GM12892 (cell line): ENCODE measurements at places on chromosomes 3 and 15.

- no peak for DNase-seq
Observed at GRCh38 chr15:31463521-31464102, 137.0 kb downstream of the KLF13 start.

- no peak for DNase-seq
Observed at GRCh38 chr15:43488790-43489189, 4.2 kb downstream of the TP53BP1 start.

DNA sequence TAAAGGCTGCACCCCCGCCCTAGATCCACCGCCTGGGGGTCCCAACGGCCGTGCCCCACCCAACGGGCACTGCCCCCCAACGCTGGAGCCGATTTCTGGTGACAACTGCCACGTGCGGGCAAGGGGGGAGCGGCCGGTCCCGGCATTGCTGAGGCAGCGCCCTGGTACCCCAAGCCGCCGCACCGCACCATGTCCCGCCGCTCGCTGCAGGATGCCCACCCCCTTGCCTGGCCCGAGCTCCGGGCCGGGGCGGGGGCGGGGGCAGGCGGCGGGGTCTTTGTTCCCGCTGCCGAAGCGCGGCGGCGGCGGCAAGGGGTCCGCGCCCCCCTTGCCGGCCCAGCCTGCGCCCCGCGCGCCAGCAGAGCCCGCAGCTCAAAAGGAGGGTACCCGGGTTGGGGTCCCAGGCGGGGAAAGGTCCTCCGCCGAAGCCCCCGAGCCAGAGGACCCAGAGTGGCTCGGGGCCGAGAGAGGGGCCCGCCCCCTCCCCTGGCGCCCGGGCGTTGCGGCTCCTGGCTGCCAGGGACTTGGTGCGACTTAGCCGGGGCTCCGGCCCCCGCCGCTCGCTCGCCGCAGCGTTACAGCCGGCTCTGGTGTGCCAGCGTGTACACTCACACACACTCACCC is 678 bp downstream of the SEMA7A start:
- DNase-seq: no peak

DNA sequence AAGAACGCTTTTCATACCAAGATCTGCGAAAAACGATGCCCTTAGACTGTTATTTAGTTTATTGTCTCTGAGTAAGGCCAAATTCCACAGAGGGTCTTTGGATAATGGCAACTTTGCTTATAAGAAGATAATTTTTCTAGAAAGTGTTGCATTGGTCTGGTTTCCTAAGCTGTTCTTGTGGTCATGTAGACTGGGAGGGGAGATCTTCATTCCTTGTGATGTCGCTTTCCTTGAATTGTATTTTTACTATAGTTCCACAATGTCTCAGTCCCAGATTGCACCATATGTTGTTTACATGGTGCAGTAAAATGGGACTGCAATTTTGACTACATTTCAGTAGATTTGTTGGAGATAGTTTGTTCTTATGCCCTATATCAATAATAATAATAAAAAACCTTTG is 28.8 kb upstream of the ST3GAL6 start:
- DNase-seq: no peak

- DNase-seq: no peak
Observed at GRCh38 chr3:2920103-2920502, 190.1 kb downstream of the IL5RA start.

DNA sequence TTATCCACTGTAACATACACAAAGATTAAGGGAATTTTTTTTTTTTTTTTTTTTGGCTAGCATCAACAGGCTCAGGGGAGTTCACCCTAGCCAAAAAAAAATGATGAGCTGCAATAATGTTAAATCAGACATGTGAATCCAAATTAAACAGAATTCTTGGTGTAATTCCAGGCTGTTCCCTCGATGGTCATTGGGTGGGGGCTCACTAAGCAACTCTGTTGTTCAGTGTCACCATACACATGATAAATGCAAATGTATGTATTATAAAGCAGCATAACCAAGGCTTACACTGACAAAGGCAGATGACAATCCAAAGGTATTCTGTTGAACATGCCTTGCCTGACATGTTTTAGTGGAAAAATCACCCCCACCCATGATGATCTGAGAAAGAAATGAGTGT is 29.0 kb downstream of the IL1RAP start:
- DNase-seq: no peak

- no peak for DNase-seq
Observed at GRCh38 chr3:192639987-192640386, 87.4 kb downstream of the FGF12 start.

- DNase-seq: no peak
Observed at GRCh38 chr3:155805204-155805801, 775 bp downstream of the C3orf33 start.

- no peak for DNase-seq
Observed at GRCh38 chr15:89740137-89740536, 10.9 kb downstream of the MESP1 start.

DNA sequence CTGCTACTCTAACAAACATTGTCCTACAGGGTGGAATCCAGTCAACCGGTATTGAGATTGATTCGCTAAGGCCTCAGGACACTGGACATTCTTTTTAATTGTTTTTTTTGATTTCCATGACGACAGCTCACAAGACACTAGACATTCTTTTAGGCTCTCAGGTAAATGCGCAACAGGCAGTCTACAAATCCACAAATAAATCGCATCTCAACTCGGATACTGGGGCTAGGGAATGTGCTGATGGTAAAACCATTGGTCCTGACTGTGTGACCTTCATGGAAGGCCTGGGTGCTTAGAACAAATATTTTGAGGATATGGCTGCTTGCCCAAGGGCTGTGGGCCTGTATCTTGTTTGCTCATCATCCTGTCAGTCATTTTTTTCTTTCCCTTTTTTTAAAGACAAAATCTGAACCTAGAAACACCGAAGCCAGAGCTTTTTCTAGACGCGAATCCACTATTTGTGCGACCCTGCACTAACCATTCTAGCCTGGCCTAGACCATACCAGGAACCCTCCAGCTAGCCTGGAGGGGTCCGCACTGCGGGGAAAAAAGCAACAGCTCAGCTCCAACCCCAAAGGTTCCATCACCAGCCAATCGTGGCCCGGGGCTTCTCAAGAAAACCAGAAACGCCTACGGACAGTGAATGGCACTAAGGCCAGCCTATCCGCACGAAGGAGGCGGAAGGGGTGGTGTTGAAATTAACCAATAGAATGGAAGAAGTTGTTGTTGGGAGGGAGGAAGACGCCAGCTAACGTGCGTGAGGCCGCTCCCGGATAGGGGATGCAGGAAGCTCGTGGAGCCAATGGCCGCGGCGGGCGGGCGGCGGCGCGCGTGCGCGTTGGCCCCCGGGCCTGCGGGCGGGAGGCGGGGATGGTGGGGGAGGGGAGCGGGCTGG is 18.1 kb upstream of the CHD2 start:
- DNase-seq: peak; percentile 85

DNA sequence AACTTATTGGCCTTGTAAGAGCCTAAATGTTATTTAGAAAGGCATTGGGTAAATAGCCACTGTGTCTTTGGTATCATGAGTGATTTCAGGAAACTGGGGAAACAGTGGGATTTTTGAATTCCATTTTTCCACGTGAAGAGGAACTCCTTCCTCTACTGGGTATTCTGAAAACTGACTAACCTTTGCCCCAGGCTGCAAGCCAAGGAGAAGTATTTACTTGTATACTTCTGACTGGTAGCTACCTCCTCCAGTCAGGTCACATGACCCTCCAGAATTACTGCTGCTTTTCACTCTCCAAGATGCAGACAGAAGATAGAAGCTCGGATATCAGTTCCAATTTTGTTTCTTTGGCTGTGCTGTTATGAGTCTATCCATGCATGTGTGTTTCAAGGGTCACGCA is 50.9 kb upstream of the MAP3K13 start:
- no peak for DNase-seq

DNA sequence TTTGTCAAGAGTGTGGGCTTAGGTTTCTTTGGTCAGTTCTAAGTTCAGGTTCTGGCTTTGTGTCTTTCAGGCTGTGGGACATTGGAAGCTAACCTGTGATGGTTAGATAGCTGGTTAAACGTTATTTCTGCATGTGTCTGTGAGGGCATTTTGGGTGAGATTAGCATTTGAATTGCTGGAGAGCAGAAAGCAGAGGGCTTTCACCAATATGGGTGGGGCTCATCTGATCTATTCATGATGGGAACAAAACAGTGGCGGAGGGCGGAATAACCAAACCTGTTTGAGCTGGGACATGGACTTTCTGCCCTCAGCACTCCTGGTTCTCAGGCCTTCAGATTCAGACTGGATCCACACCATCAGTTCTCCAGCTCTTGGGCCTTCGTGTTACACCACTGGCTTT is 195.4 kb downstream of the KLF13 start:
- DNase-seq: no peak

- DNase-seq: no peak
Observed at GRCh38 chr15:101445562-101446517, 43.7 kb downstream of the PCSK6 start.

- DNase-seq: no peak
Observed at GRCh38 chr15:69673291-69673881, 220.8 kb downstream of the RPLP1 start.

GRCh38 chr15:37625576-37625975 is 308.9 kb upstream of the TMCO5A start:
- no peak for DNase-seq

- DNase-seq: no peak
Observed at GRCh38 chr3:143897576-143898295, 49.5 kb upstream of the SLC9A9 start.

DNA sequence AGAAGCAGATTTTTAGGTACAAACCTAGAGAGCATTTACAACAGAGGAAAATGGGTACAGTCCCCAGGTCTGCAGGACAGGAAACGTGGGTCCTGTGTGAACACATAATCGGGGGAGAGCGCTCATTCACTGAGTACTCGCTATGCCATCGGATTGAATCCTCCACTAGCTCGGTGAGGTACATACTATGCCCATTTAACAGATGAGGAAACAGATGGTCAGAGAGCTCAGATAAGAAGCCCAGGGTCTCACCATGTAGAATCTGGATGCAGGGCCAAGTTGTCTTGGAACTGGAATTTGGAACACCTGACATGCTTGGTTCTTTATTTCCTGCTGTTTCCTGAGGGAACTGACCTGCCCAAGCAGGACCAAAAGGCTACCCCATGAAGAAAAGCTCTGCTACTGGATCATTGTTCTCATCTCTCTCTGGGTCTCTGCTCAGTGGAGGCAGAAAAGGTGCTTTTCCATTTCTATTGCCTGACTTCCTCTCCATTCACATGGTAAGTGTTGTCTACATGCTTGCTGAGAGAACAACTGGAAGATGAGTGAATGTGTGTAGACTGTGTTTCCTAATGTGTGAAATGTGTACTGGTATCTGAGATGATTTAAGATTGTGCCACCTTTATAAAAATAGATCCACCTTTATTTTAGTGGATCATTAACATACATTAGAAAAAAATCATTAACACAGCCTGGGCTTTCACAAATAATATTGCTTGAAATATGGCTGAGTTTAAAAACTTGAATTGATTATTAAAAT is 89.1 kb downstream of the TGFBR2 start:
- no peak for DNase-seq

GRCh38 chr3:53169045-53169831 is 8.2 kb downstream of the PRKCD start:
- DNase-seq: no peak

GRCh38 chr3:15305359-15305844 is 27.0 kb downstream of the SH3BP5 start:
- no peak for DNase-seq

DNA sequence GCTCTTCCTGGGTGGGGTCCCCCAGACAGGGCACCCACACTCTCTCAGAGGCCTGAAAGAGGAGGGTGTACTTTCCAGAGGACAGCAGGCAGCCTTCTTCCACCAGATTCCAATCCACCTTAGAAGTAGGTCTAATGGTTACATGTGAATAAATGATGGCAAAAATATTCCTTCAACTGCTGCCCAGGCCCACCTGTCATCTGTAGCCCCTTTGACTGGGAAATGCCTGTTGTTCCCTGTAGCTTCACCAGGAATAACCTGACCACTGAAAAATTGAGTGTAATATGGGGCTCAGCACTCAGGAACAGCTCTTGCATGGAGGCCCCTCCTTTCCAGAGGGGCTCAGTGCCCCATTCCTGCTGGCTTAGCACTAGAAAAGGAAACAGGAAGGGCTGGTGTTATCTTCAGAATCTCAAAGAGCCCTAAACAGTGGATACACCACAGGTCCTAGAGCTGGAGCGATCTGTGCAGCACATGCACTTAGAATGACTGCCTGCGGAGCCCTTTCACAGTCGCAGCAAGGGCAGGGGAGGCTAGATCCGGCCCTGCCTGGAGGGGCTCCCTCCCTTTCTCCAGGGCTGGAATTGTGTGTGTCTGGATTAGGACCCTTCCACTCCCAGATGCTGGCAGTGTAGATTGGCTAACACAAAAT is 32.1 kb downstream of the SLC22A14 start:
- DNase-seq: no peak

GRCh38 chr15:91627473-91628278 is 225.8 kb upstream of the SLCO3A1 start:
- no peak for DNase-seq
